ENCODE measurements at places on chromosomes 5 and 9. TPM values are rescaled to one million over a fixed set of nuclear protein-coding genes. Genes with fewer than 3 reads are reported as not detected.

GRCh38 chr9:126676685-126677143 is 63.0 kb downstream of the LMX1B start:
- H3K4me3 ChIP-seq, result no peak overlapping the region
- no peak overlapping the region for H3K27ac ChIP-seq
- DNase-seq, result no peak
- no peaks in the 10 kb centered on the region for H3K4me1 ChIP-seq
- peaks cover 74% of the 10 kb centered on the region for H3K27me3 ChIP-seq

- H3K4me3 ChIP-seq, result no peak overlapping the region
- peak; percentile 97 for DNase-seq
- H3K27me3 ChIP-seq, result no peaks in the 10 kb centered on the region
- peaks cover 16% of the 10 kb centered on the region for H3K36me3 ChIP-seq
These were observed 73.0 kb upstream of the SLC25A51 start for GRCh38 chr9:37976714-37977477.

DNA sequence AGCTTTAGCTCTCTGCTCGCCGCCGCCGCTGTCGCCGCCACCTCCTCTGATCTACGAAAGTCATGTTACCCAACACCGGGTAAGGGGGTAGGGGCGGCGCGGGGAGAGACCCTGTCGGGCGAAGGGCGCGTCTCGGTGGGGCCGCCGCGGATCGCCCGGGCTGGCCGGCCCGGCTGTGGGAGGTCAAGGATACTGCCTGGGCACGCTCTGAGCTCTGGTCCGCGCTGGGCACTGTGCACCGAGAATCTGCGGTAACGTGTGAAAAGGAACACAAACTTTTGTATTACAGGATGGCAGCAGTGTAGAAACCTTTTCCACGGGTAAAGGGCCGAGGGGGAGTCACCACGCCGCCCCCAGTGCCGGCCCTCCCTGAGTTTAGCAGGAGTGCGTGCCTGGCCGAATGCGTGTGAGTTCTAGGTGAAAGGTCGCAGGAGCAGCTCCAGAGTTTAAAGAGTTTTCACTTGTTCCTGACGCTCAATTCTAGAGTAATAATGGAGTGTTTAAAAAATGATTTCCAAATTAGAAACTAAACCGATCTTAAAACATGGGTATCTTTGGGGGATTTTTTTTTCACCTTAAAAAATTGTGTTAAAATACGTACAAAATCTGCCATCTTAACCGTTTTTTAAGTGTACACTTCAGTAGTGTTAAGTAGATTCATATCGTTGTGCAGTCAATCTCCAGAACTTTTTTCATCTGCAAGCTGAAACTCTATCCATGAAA is at the start of gene HSDL2:
HSDL2 (plus strand) TSS at position 7 of the 723 bp plus-strand sequence; CDS start at position 63, 56 bp downstream.
- peak within 1 kb of the TSS; percentile 75 for H3K4me3 ChIP-seq
- H3K27me3 ChIP-seq, result no peaks in the 10 kb centered on the region
- DNase-seq, result peak; percentile 28
- peak within 1 kb of the TSS; percentile 94 for H3K27ac ChIP-seq
- no peaks in the 10 kb centered on the region for H3K36me3 ChIP-seq

GRCh38 chr9:116379821-116380220 is 226.2 kb downstream of the PAPPA start:
- H3K4me1 ChIP-seq, result peaks cover 19% of the 10 kb centered on the region
- H3K27ac ChIP-seq, result no peak overlapping the region
- no peak for DNase-seq
- peaks cover 51% of the 10 kb centered on the region for H3K36me3 ChIP-seq
- H3K4me3 ChIP-seq, result no peak overlapping the region

GRCh38 chr5:76192837-76193236 is 109.7 kb downstream of the SV2C start:
- no peak overlapping the region for H3K4me3 ChIP-seq
- H3K27me3 ChIP-seq, result no peaks in the 10 kb centered on the region
- H3K36me3 ChIP-seq, result no peaks in the 10 kb centered on the region
- H3K27ac ChIP-seq, result no peak overlapping the region

The PCDHB12 gene
- under 0.01 TPM for total RNA-seq

The PDGFRB gene
- 108 TPM for total RNA-seq

- H3K36me3 ChIP-seq, result no peaks in the 10 kb centered on the region
- DNase-seq, result no peak
- H3K4me1 ChIP-seq, result no peaks in the 10 kb centered on the region
These were observed 122.1 kb upstream of the ADAMTS16 start for GRCh38 chr5:5017827-5018577.

DNA sequence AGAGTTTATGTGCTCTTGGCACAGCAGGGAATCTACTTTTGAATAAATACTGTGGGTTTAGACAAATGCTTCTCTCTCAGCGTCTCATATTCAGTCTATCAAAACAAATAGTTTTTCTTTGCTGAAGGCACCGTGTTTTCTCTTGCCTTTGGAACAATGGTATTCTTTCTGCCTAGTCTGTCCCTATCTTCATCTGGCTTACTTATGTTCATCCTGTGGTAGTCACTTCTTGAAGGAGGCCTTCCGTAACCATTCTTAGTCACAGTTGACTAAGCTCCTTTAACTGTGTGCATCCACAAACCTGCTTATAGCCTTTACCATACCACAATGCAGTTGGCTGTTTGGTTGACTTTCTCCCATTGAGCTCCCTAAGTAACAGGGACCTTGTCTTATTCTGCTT is 45.9 kb downstream of the LARP1 start:
- H3K36me3 ChIP-seq, result peaks cover 61% of the 10 kb centered on the region
- peak; percentile 90 for DNase-seq
- H3K4me1 ChIP-seq, result peaks cover 8% of the 10 kb centered on the region
- no peak overlapping the region for H3K27ac ChIP-seq
- no peak overlapping the region for H3K4me3 ChIP-seq
- H3K27me3 ChIP-seq, result no peaks in the 10 kb centered on the region

DNA sequence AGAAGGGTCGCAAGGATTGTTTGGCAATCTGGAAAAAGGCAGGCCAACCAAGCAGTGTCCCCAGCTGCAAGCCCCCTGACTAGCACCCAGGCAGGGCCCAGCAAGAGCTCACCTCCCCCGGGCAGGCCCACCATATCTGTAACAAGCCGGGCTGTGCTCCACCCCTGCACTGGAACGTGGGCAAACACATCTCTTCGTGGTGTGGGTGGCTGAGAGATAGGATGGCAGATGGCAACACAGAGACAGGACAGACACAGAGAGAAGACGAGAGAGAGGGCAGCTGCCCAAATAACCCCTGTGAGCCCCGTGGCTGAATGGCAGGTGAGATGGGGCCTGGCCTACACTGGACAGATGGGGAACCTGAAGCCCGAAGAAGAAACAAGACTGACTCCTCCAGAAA is 9.4 kb downstream of the BBLN start:
- H3K4me3 ChIP-seq, result no peak overlapping the region
- DNase-seq, result no peak
- H3K36me3 ChIP-seq, result peaks cover 47% of the 10 kb centered on the region
- no peaks in the 10 kb centered on the region for H3K27me3 ChIP-seq

The KLF9 gene
- total RNA-seq, result 11.4 TPM

The KCNT1 gene
- not detected for total RNA-seq

GRCh38 chr5:79727451-79728355 is 38.1 kb downstream of the CMYA5 start:
- no peak overlapping the region for H3K4me3 ChIP-seq
- H3K36me3 ChIP-seq, result no peaks in the 10 kb centered on the region
- H3K27me3 ChIP-seq, result peaks cover 7% of the 10 kb centered on the region
- H3K4me1 ChIP-seq, result no peaks in the 10 kb centered on the region

The FAM221B gene
- total RNA-seq, result not detected

The TNC gene
- total RNA-seq, result 170 TPM

The PCDHB3 gene
- under 0.01 TPM for total RNA-seq

DNA sequence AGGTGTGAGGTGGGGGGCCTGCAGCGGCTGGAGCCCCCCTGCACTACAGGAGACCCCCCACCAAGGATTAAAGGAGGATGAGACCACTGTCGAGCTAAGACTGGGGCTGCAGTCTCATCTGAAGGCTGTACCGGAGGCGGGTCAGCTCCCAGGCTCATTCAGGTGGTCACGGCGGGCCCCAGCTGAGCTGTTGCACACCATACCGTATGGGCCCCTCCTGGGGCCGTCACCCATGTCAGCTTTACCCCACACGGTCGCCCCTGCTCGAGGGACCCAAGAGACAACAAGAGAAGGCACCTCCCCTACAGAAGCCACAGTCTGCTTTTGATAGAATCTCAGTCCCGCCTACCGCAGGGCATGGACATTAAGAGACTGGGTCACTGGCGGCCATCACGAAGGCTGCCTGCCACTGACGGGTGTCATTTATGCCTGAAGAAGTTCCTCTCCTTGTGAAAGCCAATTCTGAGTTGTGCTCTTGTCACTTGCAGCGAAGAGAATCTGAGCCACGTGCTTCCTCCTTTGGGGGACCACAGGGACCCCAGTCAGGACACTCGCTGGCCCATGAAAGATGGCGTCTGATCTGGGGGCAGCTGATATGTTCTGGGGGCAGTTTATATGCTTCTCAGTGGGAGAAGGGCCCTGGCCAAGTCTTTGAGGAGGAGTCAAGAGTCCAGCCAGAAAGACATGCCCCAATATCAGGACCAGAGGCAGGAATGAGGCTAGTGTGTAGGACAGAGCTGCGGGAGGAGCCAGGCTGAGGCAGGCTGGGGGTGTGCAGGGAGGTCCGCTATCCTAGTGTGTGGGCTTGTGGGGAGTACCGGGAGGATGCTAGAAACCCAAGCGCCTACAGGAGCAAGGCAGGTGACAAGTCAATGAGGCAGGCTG is 102.4 kb downstream of the ZNF354C start:
- no peaks in the 10 kb centered on the region for H3K27me3 ChIP-seq
- no peaks in the 10 kb centered on the region for H3K4me1 ChIP-seq
- no peak for DNase-seq

- no peak overlapping the region for H3K4me3 ChIP-seq
These were observed 487.4 kb upstream of the RIOK2 start for GRCh38 chr5:97670447-97670846.

The MAMDC2 gene
- 5.6 TPM for total RNA-seq

DNA sequence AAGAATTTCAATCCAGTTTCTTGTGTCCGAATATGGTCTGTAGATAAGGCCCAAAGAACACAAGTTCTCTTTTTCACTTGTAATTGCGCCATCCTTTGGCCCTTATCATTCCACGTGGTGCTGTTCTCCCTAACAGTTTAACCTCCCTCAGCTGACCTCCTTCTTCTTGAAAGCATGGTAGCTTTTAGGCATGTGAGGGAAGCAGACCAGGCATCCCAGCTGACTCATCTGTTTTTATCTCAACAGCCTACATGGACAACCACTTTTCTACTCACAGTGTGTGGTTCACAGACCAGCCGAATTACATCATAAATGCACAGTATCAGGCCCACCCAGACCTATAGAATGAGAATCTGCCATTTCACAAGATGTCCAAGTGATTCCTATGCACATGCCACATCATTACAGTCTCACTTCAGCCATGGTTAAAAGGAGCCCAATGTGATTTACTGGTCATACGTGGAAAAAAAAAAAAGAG is 26.9 kb upstream of the PLIN2 start:
- H3K36me3 ChIP-seq, result no peaks in the 10 kb centered on the region
- no peak overlapping the region for H3K4me3 ChIP-seq
- H3K27me3 ChIP-seq, result no peaks in the 10 kb centered on the region

DNA sequence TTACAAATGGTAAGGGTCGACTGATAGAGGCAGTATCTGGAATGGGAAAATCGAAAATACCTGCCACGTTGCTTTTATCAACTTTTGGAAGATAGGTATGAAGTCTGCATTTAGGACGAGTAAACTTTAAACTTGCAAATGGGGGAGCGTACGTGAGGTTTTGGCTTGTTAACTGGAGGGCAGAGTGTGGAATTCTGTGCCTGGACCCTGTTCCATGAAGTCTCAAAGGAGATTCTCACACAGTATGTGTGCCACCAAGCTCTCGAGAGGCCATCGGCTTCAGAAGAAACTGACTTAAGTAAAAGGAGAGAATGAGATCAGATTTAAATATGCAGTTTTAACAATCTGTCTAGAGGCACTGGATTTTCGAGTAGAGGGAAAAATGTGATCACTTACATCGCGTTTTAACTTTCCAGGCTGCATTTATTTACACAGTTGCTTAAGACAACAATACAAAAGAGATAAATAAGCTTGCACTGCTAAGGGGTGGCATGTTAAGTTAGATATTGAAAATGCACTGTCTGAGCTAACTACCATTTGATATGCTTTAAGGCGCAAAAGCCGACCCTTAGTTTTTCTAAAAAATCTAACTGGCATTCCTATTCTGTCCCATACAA is 401.6 kb downstream of the EBF1 start:
- DNase-seq, result no peak
- H3K36me3 ChIP-seq, result no peaks in the 10 kb centered on the region
- H3K4me3 ChIP-seq, result no peak overlapping the region
- no peak overlapping the region for H3K27ac ChIP-seq
- H3K27me3 ChIP-seq, result peaks cover 2% of the 10 kb centered on the region

- H3K27me3 ChIP-seq, result no peaks in the 10 kb centered on the region
- H3K36me3 ChIP-seq, result no peaks in the 10 kb centered on the region
- DNase-seq, result peak; percentile 89
- H3K27ac ChIP-seq, result no peak overlapping the region
- peaks cover 4% of the 10 kb centered on the region for H3K4me1 ChIP-seq
- no peak overlapping the region for H3K4me3 ChIP-seq
These were observed 4.4 kb upstream of the SSBP2 start for GRCh38 chr5:81755320-81755719.

The KIF20A gene
- 106 TPM for total RNA-seq

The RANBP3L gene
- not detected for total RNA-seq

The INSYN2B gene
- 33.5 TPM for total RNA-seq

The SLC6A3 gene
- not detected for total RNA-seq

The DNAI1 gene
- total RNA-seq, result not detected

DNA sequence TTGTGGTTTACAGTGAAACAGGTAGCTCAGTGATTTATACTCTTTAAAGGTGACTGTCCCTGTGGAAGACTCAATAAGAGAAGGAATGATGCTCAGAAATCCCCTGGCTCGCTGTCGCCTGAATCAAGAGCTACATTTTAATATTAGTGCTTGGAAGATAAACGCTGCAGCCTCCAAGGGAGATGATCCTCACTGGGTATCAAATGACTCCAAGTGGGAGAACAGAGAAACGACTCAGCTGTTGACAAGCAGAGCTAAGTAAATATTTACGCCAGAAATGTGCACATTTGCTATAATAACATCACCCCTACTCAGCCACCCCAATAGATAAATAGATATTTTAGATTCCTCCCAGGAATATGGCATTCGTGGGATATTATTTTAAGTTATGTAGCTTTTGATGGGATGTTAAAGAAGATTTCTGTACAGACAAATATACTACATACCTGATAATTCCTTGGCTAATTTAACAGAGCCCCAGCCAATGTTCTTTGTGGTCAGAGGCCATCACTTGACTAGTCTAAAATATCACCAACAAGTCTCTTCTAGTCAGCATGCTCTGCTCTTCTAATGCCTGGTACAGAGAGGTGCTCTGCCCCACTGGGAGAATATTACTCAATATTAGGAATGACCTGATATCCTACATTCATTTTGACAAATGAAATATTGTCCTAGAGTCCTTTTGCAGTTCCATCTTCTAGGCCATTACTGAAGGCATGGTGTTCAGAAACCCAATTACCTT is 18.3 kb upstream of the CCDC192 start:
- H3K27me3 ChIP-seq, result no peaks in the 10 kb centered on the region
- H3K36me3 ChIP-seq, result no peaks in the 10 kb centered on the region
- DNase-seq, result no peak
- H3K27ac ChIP-seq, result no peak overlapping the region
- no peaks in the 10 kb centered on the region for H3K4me1 ChIP-seq
- no peak overlapping the region for H3K4me3 ChIP-seq

- H3K27ac ChIP-seq, result peak overlapping the region; percentile 46
- peaks cover 9% of the 10 kb centered on the region for H3K4me1 ChIP-seq
- DNase-seq, result peak; percentile 88
- no peak overlapping the region for H3K4me3 ChIP-seq
- H3K36me3 ChIP-seq, result no peaks in the 10 kb centered on the region
These were observed 39.3 kb upstream of the TNC start for GRCh38 chr9:115157245-115157674.

The FGFR4 gene
- total RNA-seq, result 0.90 TPM
